ENCODE measurements at places on chromosomes 2 and 18.

DNA sequence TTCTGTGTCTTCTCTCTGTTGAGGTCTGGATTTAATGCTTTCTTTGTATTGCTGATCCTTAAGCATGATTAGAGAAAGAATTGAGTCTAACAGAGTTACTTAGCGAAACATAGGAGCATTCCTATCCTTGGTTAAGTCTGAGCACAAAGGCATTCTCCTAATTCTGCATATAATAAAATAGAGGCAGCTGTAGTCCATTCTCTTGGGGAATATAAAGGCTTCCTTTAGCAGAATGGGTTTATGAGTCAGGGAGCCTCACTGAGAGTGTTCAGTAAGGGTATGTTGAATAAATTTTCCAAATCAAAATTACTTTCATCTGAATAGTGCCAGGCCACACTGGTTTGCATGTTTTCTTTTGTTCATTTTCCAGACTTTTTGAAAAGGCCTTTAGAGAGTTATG is 101.5 kb downstream of the GALNT1 start:
- DNase-seq: no peak

DNA sequence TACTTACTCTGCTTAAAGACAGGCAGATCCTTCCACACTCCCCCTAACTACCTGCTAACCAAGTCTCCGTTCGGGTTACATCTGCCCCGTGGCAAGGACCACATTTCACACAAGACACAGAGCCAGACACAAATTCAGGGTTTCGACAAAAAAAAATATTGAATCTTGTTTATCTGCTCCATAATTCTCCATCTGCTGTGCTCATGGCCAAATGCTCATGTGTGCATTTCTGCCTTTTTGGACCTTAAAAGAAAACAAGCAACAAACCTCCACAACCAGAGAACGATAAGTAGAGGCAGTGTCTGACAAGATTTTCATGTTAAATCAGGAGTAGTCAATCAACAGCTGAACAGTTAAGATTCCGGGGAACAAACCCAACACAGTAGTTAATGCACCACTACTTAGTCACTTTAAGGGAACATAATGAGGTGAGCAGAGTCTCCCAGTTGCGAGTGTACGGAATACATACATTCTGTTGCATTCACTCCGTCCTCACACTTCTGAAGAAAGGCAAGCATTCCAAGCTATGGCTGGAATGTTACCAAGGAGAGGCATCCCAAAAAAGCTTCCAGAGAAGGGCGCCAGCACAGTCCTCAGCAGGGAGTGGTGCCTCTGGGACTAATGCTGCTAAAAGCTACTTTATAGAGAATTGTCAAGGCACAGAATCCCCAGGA is 121.0 kb downstream of the ANKRD44 start:
- no peak for DNase-seq

DNA sequence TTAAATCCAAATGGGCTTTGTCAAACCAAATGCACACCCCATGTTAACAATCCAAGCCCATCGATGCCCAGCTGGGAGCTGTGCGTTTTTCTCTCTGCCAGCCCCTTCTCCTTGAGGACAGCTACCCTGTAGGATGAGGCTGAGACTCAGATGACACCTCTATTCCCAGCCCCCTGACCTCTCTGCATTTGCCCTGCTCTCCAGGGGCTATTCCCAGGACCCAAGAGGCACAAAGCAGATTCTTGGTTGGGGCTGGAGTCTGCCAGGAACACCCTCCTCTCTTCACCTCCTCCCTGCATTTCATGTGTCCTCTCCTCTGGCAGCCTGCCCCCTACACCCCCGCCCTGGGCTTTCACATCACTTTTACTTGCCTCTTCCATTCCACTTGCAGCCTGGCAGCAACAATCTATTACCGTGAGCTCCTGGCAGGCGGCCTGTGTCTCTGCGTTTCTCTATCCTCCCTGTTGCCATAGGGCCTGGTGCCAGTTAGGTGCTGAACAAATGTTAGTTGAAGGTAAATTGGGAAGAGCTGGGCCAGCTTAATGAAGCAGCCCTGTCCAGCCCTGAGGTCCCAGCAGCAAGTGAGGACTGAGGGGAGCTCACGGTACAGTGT is 51.8 kb downstream of the ADD2 start:
- DNase-seq: no peak

GRCh38 chr2:205477016-205477705 is 205.1 kb upstream of the NRP2 start:
- no peak for DNase-seq

GRCh38 chr2:42846026-42846425 is 53.6 kb upstream of the HAAO start:
- no peak for DNase-seq

- DNase-seq: no peak
These were observed 23.4 kb upstream of the RPL31 start for GRCh38 chr2:100978582-100979191.

DNA sequence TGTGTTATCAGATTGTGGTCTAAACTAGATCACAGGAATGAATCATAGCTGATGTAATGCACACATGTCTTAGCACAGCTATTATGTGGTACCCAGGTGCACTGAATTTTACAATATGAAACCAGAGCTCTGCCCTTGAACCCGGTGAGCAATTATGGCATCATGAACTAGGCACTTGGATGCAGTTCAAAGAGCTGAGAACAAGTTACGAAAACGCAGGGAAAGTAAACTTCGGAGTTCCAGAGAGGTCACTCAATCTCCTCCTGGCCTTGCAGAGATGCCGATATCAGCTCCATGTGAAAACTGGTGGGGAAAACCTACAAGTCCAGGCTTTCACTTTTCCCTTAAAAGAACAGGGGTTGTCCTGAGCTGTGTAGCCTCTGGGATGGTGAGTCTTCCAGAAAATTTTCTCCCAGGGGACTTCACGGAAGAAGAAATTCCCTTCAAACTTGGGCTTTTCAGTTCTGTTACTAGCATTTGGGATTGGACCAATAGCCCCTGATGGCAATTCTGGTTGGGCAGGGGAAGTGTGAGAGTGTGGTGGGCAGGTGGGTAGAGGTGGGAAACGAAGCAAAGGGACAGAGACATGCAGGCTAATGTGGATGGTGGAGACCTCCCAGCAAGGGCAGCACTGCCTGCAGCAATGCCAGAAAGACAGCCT is 71.1 kb upstream of the SH3BP4 start:
- no peak for DNase-seq

DNA sequence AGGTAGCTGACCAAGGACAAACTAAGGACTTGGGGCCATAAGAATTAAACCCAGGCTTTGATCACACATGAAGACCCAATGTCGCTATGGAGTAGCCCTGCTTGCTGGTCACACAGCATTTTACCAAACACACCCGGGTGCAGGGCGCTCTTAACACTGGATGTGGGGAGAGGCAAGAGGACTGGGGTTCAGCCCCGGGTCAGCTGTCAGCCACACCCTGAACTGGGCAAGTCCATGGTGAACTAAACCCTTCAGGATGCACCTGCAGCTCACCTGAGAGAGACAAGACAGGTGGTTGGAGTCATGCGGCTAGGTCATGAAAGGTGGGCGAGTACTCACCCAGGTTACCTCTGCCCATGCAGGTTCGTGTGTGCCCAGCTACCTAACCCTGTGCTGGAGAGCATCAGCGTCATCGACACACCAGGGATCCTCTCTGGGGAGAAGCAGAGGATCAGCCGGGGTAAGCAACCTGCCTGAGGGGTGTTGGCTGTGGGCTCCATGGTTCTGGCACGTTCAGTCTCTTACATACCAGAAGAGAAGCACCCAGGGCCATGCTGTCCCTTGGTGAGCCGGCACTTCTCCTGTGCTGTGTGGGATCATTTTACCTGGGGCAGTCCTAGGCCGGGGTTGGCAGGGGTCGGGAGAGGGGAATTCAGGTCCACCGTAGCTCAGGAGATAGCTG is 15.2 kb downstream of the EHD3 start:
- no peak for DNase-seq

DNA sequence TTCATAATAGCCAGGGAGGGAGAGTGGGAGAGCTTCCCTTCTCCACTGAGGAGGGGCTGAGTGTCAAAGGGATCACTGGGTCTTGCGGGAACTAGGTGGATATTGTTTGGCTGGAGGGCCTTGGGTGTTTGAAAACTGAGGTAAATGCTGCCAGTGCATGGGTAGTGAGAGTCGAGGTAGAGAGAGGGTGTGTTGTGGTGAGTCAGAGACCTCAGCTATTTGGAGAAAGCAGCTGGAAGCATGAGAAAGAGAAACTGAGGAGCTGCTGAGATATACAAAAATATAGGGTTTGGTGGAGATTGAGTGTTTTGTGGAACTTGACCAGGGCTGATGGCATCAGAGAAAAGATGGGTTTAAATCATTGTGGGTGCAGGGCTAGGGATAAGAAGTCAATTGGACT is 127.0 kb upstream of the CCDC195 start:
- DNase-seq: no peak
